ENCODE measurements at places on chromosomes 2 and 18.

GRCh38 chr18:48356151-48356745, 52.9 kb downstream of the ZBTB7C start:
- DNase-seq = no peak

DNA sequence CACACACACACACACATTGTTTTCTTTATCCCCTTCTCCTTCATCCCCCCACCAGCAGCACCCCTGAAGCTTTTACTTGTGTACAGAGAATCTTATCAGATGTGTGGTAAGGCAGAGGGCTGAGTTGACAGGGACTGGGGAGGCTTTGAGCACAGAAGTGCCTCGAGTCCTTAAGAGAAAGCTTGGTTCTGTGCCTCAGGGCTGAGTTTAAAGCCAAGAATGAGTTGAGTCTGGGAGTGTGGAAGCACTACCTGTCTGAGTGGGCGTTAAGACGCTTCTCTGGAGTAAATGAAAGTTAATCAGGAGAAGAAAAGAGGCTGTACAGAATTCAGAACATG, 2.7 kb downstream of the ID2 start:
- peak; percentile 34 for DNase-seq

DNA sequence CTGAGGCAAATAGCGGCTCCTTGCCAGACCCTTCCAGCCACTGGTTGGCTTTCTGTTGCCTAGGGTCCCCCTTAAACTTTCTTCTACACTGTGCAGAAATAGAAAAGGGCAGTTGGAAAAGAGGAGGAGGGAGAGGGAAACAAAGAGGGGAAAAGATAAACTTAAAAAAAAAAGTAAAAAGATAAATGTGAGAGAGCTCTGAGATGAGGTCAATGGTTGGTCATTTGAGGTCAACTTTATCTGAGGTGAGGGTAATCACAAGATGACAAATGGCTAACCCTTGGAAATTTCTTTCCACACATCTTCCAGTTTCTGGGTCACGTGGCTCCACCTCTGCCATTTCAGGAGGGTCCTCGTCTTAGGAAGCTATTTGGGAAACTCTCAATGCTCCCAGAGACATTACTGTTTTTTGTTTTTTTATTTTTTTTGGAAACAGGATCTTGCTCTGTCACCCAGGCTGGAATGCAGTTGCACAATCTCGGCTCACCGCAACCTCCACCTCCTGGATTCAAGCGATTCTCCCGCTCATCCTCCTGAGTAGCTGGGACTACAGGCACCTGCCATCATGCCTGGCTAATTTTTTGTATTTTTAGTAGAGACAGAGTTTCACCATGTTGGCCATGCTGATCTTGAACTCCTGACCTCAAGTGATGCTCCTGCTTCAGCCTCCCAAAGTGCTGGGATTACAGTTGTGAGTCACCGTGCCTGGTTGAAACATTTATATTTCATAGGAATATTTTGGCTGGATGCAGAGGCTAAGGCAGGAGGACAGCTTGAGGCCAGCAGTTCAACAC, 199.9 kb downstream of the TGIF1 start:
- peak; percentile 67 for DNase-seq

DNA sequence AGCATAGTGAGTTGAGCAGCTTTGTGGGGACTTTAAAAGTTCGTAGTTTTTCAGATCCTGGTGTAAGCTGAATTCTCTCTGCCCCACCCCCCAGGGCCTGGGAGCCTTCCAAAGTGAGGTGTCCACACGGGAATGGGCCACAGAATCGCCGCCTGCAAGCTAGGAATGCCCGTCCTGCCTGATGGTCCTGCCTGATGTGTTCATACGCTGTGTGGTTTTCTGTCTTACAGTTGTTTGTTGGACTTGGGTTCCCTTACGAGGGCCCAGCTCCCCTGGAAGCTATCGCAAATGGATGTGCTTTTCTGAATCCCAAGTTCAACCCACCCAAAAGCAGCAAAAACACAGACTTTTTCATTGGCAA, 158.7 kb downstream of the MGAT5 start:
- DNase-seq = no peak

DNA sequence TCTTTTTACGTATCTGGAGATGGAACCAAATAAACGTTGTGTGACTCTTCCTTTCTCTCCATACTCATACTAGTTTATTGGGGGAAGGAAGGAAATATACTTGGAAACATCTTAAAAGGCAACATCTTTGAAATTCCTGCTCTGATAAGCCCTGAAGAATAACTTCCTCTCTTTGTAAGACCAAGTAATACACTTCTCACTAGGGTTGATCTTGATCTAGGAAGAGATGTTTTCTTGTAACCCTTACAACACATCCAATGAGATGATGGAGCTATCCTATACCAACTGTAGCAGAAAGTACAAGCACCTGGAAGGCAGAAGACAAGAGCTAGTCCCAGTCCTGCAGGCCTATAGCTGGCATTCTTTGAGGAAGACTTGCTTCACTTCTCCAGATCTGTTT, 2.0 kb downstream of the ANKRD44 start:
- DNase-seq = no peak

DNA sequence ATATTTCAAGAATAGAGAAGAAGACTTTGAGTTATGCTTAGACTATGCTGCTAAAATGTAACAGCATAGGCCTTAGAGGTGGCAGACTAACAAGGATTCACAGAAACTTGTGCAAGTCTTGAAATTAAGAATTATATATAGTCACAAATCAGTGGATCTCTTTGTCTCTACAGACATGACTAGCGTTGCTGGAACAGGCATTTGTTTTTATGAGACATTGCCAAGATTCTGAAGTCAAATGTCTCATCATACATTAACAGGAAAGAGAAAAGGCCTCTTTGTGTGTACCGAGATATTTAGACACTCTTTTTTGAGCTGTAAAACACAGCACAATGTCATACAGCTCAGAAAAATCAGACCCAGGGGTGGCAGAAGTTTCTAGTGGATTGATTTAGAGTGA, 207.1 kb downstream of the TMX3 start:
- DNase-seq = no peak

DNA sequence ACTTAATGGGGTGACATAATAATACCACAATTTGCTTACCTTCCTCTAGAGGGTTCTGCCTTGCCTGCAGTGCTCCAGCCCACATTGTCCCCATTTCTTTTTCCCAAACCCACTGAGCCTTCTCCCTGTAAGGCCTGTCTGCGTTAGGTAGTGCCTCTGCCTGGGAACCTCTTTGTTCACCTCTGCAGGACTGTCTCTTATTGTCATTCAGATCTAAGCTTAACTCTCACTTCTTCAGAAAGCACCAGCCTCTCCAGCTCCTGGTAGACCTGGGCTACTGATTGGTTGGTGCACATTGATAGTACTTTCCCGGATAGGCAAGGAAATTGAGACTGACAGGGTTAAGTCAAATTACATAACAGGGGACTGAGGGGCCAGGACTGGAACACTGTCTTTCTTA, 49.1 kb downstream of the CCDC85A start:
- DNase-seq = no peak

DNA sequence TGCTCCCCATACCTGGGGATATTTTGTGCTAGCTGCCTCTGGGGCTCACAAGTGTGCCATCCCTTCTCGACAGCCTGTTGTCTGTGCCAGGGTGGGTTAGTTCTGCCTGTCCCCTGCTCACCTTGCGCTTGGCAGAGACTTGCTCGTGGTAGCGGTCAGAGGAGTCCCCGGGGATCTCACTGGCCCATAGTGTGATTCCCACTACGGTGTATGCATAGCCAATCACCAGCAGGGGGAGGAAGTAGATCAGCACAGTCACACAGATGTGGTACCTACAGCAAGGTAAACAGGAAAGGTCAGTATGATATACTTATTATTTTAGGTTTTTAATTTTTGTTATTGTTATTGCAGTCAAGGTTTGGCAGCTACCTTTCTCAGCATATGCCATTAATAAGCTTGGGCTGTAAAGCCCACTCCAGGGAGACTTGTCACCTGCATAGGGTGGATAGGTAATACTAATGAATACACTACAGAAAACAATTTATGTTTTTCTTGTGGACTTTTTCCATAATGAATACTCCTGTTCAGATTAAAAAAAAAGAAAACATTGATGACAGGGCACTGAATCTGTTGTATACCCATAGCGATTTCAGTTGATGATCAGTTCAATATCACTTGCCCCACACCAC, 95.2 kb downstream of the POLE4 start:
- peak; percentile 77 for DNase-seq

DNA sequence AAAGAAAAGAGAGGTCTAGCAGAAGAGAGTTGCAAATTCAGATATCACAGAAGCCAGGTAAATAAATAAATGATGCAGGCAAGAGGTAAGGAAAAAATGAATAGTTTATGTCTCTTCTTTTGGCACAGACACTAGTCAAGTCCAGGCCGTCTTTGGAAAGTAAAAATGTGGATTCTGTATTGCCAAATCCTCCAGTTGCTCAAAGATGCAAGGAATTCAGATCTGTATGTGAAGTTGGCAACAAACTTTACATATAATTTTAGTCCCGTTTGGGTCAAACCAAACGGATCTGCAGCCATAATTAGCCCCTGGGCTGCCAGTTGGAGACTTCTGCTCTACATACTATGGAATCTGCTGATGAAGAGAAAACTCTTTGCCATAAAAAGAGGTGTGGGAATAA, 200.5 kb upstream of the RND3 start:
- DNase-seq = no peak

DNA sequence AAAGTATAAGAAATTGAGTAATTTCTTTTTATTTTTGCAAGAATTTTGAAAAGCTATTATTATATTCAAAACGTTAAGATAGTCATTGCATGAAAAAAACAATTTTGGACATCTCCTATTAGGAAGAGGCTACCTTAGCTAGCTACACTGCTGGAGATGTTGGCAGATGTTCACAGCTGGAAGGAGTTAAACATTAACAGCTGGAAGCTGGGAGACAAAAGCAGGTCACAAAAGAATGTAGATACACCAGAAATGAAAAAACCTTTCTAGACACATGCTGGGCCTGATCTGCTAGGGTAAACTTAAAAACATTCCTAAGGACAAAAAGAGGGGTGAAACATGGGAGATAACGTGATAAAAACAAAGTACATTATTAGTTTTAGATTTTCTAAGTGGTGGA, 84.4 kb downstream of the SESTD1 start:
- DNase-seq = no peak
